Activated naive CD8-positive, alpha-beta T cell treated with anti-CD3 and anti-CD28 coated beads for 36 hours (primary cell): ENCODE measurements at places on chromosomes 3 and 15. TPM values are rescaled to one million over a fixed set of nuclear protein-coding genes. Genes with fewer than 3 reads are reported as not detected.

The FHIT gene
- total RNA-seq, result 9.0 TPM

The WNT5A gene
- not detected for total RNA-seq

- H3K4me1 ChIP-seq, result no peaks in the 10 kb centered on the region
- H3K27me3 ChIP-seq, result peaks cover 3% of the 10 kb centered on the region
- no peaks in the 10 kb centered on the region for H3K36me3 ChIP-seq
- no peak overlapping the region for H3K27ac ChIP-seq
- H3K4me3 ChIP-seq, result no peak overlapping the region
Observed at GRCh38 chr3:54427941-54428871, 305.9 kb downstream of the CACNA2D3 start.

DNA sequence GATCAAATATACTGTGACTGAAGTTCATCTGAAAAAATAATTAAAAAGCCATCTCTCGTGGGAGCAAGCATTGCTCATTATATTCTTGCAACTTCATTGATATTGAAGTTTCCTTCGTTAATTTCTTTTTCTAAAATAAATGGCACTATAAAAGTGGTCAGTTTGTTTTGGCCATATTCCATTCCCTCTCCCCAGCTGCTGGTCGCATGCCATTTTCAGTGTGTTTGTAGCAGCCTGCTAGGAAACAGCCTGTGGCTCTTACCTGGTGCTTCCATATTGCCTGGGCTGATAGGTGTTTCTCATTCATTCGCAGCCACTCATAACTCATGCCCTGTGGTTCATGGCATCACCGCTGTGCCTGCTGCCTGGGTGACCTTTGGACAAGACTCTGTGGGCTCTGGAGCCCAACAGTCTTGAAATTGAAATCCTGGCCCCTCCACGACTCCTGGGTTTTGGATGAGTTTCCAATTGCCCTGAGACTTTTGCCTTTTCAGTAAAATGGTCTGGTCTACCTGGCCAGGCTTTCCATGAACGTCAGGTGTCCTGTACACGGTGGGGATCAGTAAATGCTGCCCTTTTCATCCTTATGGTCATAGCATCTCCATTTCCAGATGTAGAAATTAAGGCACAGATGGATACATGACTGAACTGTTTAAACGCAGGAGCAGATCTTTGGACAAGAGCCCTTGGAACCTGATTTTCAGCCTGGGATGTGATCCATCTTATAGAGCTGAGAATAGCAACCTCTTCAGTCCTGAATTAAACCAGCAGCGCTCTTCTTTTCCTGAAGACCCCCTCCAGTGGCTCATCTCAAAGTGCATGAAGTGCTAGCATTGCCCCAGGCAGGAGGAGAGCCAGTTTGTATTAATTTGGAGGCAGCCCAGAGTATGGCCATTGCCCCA lies 69.4 kb downstream of the SLCO3A1 start:
- H3K27ac ChIP-seq, result no peak overlapping the region
- no peaks in the 10 kb centered on the region for H3K36me3 ChIP-seq
- H3K27me3 ChIP-seq, result no peaks in the 10 kb centered on the region
- peaks cover 27% of the 10 kb centered on the region for H3K4me1 ChIP-seq
- no peak overlapping the region for H3K4me3 ChIP-seq

GRCh38 chr15:64549860-64550259 lies 89.5 kb downstream of the ZNF609 start:
- H3K4me1 ChIP-seq, result peaks cover 25% of the 10 kb centered on the region
- H3K4me3 ChIP-seq, result no peak overlapping the region
- H3K27me3 ChIP-seq, result no peaks in the 10 kb centered on the region
- peaks cover 25% of the 10 kb centered on the region for H3K36me3 ChIP-seq

DNA sequence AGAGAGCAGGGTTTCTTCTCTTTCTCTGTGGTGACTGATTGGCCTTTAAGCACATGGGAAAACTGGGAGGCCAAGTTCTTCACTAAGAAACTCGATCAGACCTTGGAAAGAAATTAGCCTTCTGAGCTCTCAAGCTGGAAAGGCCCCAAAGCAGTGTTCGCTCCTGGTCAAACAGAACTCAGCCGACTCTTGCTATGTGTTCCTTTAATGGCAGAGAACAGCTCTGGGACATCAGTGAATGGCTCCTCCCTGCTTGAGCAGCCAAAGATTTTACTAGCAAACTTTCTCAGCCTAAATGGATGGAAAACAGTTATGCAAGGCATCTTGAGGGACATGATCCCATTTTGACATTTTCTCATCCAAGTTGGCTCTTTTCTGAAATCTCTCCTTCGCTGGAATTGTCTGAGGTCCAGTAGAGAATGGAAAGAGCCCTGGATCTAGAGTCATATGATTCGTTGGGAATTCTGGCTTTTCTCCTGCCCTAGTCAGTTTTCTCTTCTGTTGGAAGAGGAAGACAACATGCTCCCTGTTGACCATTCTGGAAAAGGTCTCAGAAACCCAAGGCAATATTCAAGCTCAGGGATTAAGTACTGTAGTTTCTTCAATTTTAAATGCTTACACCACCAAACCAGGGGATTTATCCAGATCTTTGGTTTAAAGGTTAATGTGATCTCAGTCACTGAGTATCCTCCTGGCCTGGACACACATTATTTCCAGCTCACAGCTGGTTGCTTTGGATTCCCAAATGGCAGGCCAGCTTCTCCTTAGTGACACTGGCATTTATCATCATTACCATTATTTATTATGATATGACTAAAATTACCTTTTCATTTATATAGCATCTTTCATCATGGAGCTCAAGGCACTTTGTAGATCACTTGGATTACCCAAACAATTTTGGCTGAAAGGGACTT lies 319.6 kb downstream of the AGBL1 start:
- DNase-seq, result no peak
- no peaks in the 10 kb centered on the region for H3K4me1 ChIP-seq
- H3K36me3 ChIP-seq, result peaks cover 1% of the 10 kb centered on the region
- H3K27me3 ChIP-seq, result no peaks in the 10 kb centered on the region
- no peak overlapping the region for H3K4me3 ChIP-seq
- H3K27ac ChIP-seq, result no peak overlapping the region

DNA sequence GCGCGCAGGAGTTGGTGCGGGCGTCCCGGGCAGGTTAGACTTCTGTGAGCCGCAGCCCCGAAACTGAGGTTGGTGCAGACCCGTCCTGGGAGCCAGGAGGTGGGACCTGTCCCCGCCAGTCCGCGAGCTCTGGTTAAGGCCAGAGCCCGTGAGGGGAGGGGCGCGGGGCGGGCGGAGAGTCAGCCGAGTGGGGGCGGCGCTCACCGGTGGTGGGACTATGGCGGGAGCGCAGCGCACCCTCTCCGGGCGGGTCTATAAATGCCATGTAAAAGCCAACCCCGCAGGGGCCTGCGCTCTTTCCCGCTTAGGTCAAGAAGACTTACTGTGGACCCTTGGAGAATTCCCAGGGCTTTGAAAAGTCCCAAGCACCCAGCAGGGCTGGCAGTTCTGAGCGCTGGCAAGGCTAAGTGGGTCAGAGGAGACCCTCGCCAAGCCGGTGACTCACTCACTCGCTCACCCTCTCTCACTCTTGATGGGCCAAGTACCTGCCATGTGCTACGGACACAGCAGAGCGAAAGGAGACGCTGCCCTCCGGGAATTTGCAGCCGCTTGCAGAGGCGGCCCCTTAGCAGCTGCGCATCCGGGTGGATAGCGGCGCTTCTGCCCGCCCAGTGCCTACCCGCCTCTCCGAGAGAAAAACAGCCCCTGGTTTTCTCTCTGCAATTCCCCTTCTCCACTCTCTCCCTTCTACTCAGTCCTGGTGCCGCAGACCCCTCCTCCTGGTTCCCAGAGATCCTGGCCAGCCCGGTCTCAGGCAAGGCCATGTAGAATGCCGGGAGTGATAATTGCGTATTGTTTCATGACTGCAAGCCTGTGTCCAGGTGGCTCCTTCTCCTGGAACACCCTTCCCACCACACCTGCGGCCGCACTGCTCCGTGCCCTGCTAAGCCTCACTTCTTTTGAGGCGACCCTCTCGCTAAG lies at the start of gene ALDH1L1:
Gene ALDH1L1 (minus strand): TSS at position 110 of the 921 bp plus-strand sequence. CDS start 19,607 bp downstream, outside the sequence.
- peak within 1 kb of the TSS; percentile 48 for H3K4me3 ChIP-seq
- DNase-seq, result peak; percentile 8
- no peaks in the 10 kb centered on the region for H3K36me3 ChIP-seq

- peaks cover 6% of the 10 kb centered on the region for H3K36me3 ChIP-seq
- no peaks in the 10 kb centered on the region for H3K27me3 ChIP-seq
- no peak for DNase-seq
Observed at GRCh38 chr3:72993391-72993790, 3.2 kb upstream of the PPP4R2 start.

DNA sequence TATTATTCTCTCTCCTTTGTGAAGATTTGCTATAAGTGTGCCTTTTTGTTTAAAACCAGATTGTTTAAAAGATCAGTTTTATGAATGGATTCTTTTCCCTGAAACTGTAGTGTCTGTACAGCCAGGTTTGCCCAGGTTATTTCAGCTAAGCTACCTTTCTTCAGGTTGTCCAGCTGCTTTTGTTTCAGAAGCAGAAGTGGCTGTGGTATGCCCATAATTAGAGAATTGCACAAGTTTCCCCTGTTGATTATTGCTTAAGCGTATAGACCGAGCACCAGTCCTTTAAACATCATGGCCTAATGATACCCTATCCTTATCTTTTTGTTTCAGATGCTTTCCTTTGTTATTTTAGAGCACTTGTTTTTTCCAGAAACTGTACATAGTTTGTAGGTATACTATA lies 10.2 kb downstream of the ASB7 start:
- H3K27me3 ChIP-seq, result no peaks in the 10 kb centered on the region
- H3K4me3 ChIP-seq, result no peak overlapping the region
- no peak overlapping the region for H3K27ac ChIP-seq
- H3K4me1 ChIP-seq, result peaks cover 24% of the 10 kb centered on the region
- no peak for DNase-seq
- peaks cover 8% of the 10 kb centered on the region for H3K36me3 ChIP-seq

DNA sequence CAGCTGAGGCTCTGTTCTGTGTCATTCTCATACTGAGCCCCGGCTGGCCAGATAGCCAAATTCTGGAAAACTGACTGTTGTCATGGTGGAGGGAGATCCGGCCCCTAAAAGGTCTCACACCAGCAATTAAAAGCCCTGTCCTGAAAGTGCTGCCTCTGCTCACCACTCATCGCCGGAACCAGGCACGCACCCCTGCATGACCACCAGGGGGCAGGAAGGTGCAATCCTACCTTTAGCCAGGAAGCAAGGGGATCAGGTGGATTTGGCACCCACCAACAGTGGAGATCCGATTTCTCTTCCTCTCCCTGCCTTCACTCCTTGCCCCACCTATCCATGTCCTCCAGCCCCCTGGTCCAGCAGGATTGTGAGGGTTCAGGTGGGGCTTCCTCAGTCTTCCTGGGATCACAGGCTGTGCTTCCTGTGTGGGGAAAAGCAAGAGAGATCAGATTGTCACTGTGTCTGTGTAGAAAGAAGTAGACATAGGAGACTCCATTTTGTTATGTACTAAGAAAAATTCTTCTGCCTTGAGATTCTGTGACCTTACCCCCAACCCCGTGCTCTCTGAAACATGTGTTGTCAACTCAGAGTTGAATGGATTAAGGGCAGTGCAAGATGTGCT lies 16.1 kb upstream of the CACNA2D2 start:
- peak; percentile 72 for DNase-seq
- H3K4me1 ChIP-seq, result peaks cover 5% of the 10 kb centered on the region
- no peak overlapping the region for H3K27ac ChIP-seq
- H3K36me3 ChIP-seq, result no peaks in the 10 kb centered on the region

DNA sequence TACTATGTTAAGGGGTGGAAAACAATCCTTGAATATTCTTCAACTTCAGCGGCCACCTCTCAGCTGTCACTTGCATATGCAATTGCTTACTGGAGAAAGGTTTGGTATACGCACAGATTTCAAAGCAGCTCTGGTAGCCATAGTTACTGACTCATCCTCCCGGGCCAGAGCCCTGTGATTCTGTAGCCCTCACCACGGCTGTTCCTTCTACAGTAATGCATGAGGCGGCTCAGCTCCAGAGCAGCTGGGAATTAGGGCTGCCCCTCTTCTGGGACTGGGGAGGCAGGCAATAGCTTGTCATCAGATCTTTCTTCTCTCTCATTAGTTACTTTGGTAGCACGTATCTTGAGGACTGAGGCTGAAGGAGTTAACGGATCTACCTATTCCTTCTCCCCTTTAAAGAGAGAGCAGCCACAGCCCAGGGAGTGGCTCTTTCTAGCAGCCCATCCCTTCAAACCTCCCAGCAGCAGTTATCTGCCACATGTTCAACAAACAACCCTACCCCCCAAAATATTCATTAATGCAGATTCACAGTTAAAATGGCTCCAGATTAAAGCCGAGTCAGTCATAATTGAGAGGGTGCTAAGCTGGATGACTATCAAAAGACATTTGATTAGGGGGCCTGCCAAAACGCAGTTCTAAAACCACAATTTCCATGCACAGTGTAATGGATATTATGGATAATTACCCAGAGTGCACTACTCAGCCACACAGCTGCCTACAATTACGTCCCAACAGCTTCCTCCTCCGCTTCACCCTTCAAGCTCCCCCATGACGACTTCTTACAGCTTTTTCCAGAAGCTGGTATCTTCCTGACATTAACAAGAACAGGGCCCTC lies 54.7 kb downstream of the ETV5 start:
- peaks cover under 1% of the 10 kb centered on the region for H3K4me1 ChIP-seq
- H3K27ac ChIP-seq, result no peak overlapping the region
- H3K36me3 ChIP-seq, result no peaks in the 10 kb centered on the region
- H3K27me3 ChIP-seq, result peaks cover 46% of the 10 kb centered on the region

GRCh38 chr15:99729327-99729726 lies 3.9 kb downstream of the LYSMD4 start:
- H3K4me3 ChIP-seq, result no peak overlapping the region
- peaks cover 4% of the 10 kb centered on the region for H3K36me3 ChIP-seq
- no peaks in the 10 kb centered on the region for H3K27me3 ChIP-seq
- DNase-seq, result no peak
- peaks cover 20% of the 10 kb centered on the region for H3K4me1 ChIP-seq
- H3K27ac ChIP-seq, result no peak overlapping the region

DNA sequence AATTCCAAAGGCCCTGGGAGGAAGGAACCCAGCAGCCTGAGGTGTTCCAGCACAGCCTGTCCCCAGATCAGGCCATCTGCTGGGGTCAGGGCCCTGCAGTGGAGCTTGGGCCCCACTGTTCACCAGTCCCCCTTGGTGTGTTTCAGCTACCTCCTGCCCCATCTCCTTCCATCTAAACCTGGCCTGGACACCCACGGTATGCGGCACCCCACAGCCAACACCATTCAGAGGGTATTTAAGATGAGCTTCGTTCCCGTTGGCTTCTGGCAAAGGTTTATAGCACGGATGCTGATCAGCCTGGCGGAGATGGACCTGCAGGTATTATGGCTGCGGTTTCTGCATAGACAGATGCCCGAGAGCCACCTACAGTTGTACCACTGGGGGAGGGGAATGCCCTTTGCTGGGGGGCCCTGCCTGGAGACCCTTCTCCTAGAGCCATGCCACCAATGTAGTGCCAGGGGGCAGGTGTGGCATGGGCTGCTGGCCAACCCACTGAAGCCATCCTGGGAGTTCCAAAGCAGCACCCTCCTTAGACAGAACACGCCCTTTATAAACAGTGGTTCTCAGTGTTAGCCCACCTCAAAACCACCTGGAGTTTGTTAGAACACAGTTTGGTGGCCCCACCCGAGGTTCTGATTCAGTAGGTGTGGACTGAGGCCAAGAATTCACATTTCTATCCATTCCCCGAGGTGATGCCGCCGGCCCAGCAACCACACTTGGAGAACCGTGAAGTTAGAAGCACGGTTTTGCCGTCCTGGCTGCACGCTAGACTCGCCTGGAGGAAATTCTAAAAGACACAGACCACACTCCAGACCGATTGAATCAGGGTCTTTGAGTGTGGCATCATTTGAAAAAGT lies 126.9 kb downstream of the LRRK1 start:
- DNase-seq, result no peak
- H3K27me3 ChIP-seq, result peaks cover 18% of the 10 kb centered on the region
- no peaks in the 10 kb centered on the region for H3K36me3 ChIP-seq
- H3K27ac ChIP-seq, result no peak overlapping the region

GRCh38 chr3:172586436-172586835 lies 63.2 kb upstream of the TNFSF10 start:
- peaks cover 69% of the 10 kb centered on the region for H3K4me1 ChIP-seq
- DNase-seq, result no peak
- peak overlapping the region; percentile 54 for H3K27ac ChIP-seq
- no peak overlapping the region for H3K4me3 ChIP-seq
- peaks cover 9% of the 10 kb centered on the region for H3K27me3 ChIP-seq
- H3K36me3 ChIP-seq, result peaks cover 54% of the 10 kb centered on the region
